ENCODE measurements at places on chromosomes 1 and 21.

GRCh38 chr21:42688841-42689371 lies 35.5 kb downstream of the PDE9A start:
- DNase-seq: no peak

GRCh38 chr1:17095141-17095540 lies 24.1 kb downstream of the PADI2 start:
- DNase-seq: no peak

- no peak for DNase-seq
Measured at GRCh38 chr1:32877211-32878110, 6.7 kb upstream of the FNDC5 start.

- DNase-seq: no peak
Measured at GRCh38 chr1:38848071-38848470, 11.5 kb downstream of the RRAGC start.

- DNase-seq: no peak
Measured at GRCh38 chr21:41396558-41397075, 29.4 kb upstream of the MX1 start.

- peak; percentile 42 for DNase-seq
Measured at GRCh38 chr1:46444466-46444865, 45.2 kb upstream of the DMBX1 start.

GRCh38 chr1:27830621-27831440 lies at the start of gene PPP1R8:
TSS of gene PPP1R8 (plus strand) at chr1:27830782. CDS start at chr1:27830836, 54 bp downstream.
- peak; percentile 70 for DNase-seq

GRCh38 chr1:42953182-42954180 lies 5.2 kb downstream of the SLC2A1 start:
- DNase-seq: no peak

GRCh38 chr1:206080026-206080820 lies 27.2 kb downstream of the RHEX start:
- DNase-seq: no peak

DNA sequence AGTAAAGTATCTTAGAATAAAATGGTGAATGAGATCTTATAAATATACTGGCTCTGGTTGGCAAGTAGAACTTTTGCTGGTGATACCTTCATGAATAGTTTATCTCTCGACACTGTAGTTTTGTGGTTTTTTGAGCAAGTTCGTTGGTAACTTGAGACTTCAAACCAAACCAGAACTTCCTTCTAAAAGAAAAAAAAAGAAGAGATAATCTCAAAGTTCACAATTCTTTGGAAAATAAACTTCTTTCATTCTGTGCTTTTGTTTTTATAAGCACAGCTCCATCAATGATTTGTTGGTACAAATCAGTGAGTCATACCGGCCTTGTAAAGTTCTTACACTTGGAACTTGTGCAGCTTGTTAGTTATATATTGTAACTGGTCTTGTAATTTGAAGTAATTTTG lies 2.3 kb downstream of the HIPK1 start:
- DNase-seq: no peak

Data from NCI-H2029 treated with DMSO at 0.1 percent for 48 hours (cell line).